ENCODE measurements at places on chromosomes 13 and 19.

- no peak for DNase-seq
Observed at GRCh38 chr19:18427080-18427742, 8.0 kb downstream of the SSBP4 start.

DNA sequence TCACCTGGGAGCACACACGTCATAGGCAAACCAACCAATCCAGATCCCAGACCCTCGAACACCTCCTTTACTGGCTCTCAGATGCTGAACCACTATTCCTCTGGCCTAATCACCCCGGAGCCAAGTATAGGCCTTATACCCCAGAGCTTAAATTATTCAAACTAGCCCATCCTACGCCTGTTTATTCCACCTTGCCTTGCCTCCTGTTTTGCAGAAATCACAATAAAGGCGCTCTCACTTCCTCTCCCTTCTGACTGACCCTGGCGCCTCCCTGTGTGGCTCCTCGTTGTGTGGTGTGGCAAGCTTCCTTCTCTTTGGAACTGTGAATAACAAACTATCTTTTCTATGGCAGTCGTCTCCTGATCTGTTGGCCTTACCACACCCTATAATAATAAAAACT is 354.9 kb downstream of the ENOX1 start:
- DNase-seq, result no peak

GRCh38 chr19:35421362-35421761 is 26.7 kb upstream of the FFAR2 start:
- DNase-seq, result no peak

DNA sequence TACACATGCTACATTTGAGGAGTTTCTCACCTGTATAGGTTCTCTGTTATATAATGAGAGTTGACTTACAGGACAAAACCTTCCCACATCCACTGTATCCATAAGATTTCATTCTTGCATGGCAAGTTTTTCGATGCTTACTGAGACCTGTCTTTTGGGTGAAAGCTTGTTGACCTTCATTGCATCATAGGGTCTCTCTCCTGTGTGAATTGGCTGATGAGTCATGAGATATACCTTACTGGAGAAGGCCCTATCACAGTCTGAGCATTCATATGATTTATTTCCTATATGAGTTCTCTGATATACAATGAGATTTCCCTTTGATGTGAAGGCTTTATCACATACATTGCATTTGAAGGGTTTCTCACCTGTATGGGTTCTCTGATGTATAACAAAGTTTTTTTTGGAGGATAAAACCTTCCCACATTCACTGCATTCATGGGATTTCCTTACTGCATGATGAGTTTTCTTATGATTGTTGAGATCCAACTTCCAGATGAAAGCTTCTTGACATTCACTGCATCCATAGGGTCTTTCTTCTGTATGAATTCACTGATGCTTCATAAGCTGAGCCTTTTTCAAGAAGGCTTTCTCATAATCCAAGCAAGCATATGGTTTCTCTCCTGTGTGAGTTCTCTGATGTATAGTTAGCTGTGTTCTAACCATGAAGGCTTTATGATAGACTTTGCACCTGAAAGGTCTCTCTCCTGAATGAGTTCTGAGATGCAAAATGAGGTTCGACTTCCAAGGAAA is 25.7 kb downstream of the ZNF577 start:
- DNase-seq, result no peak

- no peak for DNase-seq
Observed at GRCh38 chr13:21081926-21082325, 20.5 kb upstream of the LATS2 start.

GRCh38 chr13:46051968-46052318 is 603 bp downstream of the ZC3H13 start:
- no peak for DNase-seq

DNA sequence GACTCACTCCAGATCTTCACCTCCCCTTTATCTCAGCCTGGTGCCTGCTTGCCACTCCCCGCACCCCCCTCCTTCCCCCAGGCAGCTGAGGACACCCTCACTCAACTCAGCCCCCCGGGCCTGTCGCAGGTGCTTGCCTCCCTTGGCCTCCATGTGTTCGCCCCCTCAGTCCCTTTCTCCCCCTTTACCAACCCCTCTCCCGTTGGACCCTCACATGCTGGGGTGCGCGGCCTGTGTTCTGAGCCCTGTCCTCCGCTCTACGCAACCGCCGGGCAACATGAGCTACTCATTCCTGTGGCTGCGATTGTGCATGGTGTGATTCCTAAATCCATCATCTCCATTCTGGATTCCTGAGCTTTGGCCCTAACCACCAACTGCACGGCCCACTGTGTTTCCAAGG is 5.1 kb downstream of the CHERP start:
- no peak for DNase-seq

- no peak for DNase-seq
Observed at GRCh38 chr13:30509254-30510050, 43.7 kb upstream of the HMGB1 start.

- DNase-seq, result no peak
Observed at GRCh38 chr13:98846521-98846920, 94.0 kb upstream of the SLC15A1 start.

GRCh38 chr19:37899966-37900365 is 6.4 kb downstream of the WDR87 start:
- no peak for DNase-seq

GRCh38 chr13:45915686-45916439 is 64.3 kb upstream of the SIAH3 start:
- no peak for DNase-seq

- DNase-seq, result no peak
Observed at GRCh38 chr13:43983373-43983772, 103.7 kb downstream of the LACC1 start.

DNA sequence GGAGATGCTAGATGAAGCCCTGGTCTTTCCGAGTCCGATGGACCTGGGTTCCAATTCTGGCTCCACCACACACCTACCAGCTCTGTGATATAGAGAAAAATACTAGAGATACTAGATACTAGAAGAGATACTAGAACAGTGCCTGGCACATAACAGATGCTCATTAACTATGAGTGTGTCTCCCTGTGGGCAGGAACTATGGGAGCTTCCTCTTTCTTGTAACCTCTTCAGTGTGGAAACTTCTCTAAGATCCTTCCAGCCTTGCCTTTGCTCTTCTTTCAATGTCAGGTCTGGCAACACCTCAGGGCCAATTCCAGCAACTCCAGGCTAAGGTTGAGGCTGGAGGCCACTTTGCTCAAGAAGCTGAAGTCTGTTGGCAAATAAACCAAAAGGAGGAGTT is 143.9 kb downstream of the KATNAL1 start:
- DNase-seq, result no peak

DNA sequence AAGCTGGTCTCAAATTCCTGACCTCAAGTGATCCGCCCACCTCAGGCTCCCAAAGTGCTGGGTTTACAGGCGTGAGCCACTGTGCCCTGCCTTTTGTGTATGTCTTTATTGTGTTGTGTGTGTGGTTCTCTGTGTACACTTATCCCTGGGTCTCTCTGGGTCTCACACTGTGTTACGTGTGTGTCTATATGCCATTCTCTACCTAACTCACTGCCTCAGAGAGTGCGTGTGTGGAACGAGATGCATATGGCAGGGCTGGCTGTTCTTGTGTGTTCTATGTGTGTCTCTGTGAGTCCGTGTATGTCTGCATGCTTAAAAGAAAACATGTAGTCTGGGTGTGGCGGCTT is 10.5 kb downstream of the FOXA3 start:
- DNase-seq, result no peak

- DNase-seq, result no peak
Observed at GRCh38 chr19:56678205-56678604, 6.6 kb upstream of the ZNF835 start.

DNA sequence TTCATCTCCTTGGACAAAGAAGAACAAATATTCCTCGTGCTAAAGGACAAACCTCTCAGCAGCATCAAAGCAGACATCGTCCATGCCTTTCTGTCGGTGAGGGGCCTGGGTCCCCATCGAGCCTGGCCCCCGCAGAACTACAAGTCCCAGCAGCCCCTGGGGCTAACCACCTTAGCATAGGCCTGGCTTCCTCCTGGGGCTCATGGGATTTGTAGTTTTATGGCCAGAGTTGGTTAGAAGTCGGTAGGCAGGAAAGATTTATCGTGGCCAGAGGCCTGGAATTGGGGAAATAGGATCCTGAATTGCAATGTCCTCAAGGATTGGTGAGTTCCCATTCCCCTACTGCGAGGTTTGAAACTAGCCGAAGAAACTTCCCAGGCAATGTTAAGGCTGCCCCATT is 19.6 kb downstream of the TMEM150B start:
- DNase-seq, result no peak

GRCh38 chr13:32021785-32022184 is 9.8 kb upstream of the FRY start:
- DNase-seq, result no peak

- no peak for DNase-seq
Observed at GRCh38 chr13:45519493-45519892, 54.8 kb downstream of the COG3 start.

GRCh38 chr19:2164020-2164998 is 576 bp downstream of the DOT1L start:
- DNase-seq, result no peak

Data from activated CD8-positive, alpha-beta memory T cell treated with anti-CD3 and anti-CD28 coated beads for 4 hours (primary cell).